ENCODE measurements at places on chromosomes 5 and 9.

GRCh38 chr5:17118631-17119030 lies 98.8 kb upstream of the BASP1 start:
- no peak for DNase-seq

- DNase-seq: no peak
Observed at GRCh38 chr5:179435181-179435580, 89.9 kb upstream of the ADAMTS2 start.

DNA sequence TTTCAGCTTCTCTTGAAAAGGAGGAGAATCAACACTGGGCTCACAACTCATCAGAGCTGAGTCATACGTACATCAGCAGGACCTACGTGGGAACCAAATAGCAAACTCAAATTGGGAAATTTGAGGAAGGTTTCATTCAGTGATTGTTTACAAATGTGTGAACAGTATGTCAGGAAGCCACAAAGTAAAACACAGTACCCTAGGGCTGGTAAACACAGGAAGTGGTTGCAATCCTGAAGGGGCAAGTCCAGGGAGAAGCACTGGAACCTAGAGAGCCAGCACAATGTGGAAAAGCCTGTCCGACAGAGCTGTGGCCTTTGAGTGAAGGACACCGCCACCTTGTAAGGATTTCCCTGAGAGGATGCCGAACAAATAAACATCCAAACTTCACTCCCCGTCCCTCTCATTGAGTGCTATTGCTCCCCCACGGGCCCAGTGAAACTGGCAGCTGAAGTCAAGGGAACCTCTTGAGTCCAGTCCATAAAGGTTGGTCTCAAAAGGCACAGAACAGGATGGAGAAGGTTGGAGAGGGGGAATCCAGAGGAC lies 26.7 kb upstream of the RICTOR start:
- DNase-seq: no peak

- DNase-seq: no peak
Observed at GRCh38 chr9:13213337-13213736, 66.2 kb downstream of the MPDZ start.

GRCh38 chr5:53265043-53265442 lies 155.5 kb upstream of the MOCS2 start:
- DNase-seq: no peak

GRCh38 chr5:136375920-136376319 lies 10.6 kb upstream of the TRPC7 start:
- DNase-seq: no peak

DNA sequence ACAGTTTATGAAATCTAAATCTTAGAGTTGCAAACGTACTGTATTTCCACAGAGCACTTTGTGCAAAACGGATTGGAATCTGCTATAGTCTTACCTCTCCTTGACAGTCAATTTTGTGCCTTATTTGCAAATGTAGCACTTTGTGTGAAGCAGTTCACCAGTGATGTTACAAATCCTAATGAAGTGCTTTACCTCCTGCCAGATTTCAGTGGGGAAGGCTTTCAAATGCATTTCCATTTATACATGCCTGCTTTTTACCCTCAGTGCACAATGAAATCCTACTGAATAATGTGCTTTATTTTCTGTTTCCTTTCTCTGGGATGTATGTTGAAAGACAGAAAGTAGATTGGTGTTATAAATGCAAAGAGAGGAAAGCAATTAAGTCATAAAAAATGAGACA lies 2141.6 kb upstream of the C9orf72 start:
- DNase-seq: no peak

DNA sequence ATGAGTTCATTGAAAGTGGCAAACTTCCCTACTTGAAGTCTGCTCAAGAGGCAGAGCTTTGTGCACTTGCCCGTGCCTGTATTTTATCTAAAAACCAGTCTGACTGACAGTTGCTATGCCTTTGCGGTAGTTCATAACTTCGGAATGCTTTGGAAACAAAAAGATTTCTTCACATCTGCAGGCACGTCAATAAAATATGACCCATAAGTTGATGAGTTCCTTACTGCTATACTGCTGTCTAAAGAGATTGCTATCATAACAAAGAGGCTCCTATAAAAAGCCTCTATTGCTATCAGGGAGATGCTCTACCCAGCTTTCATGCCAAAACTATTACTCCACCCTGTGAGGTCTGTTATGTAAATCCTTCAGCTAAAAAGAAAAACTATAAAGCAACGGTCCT lies 25.4 kb upstream of the RNF20 start:
- DNase-seq: no peak

DNA sequence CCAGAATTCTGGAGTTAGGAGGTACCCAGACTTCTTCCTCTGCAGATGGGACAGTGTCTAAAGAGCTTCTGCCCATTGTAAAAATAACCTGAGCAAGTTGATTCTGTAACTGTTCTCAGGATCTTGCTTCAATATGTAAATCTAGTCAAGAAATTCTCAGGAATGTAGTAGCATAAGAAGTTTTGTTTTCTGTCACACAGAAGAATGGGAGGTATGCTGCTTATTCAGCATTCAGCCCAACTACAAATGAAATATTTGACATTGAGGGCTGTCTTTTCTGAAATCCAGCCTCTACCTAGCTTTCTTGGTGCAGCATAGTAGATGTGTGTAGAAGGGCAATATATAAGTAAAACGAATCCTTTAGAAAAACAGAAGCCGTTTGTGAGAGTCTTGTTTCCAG lies 13.8 kb downstream of the MACIR start:
- DNase-seq: no peak

DNA sequence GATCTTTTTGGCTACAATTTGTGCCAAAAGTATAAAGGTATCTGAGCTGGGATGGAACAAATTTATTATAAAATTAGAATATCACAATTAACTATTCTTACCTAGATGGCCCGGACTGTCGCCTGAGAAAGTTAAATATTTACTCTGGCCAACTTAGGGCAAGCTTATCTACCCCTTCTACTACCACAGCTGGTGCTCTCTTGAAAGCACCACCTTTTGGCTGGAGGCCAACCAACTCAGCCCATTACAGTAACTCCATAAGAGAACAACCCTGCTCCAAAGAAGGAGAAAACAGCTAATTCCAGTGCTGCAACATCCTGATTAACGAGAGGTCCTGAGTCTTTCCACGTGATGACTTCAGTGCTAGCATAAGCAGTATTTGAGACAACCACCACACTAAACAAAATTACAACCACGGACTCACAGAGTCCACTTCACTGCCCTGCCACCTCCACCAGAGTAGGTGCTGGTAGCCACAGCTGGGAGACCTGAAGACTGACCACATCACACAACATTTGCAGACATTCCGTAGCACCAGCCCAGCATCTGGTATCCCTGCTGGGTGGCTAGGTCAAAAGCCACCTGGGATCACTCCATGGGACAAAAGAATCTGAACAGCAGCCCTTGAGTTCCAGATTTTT lies 43.2 kb downstream of the RGMB start:
- DNase-seq: no peak

DNA sequence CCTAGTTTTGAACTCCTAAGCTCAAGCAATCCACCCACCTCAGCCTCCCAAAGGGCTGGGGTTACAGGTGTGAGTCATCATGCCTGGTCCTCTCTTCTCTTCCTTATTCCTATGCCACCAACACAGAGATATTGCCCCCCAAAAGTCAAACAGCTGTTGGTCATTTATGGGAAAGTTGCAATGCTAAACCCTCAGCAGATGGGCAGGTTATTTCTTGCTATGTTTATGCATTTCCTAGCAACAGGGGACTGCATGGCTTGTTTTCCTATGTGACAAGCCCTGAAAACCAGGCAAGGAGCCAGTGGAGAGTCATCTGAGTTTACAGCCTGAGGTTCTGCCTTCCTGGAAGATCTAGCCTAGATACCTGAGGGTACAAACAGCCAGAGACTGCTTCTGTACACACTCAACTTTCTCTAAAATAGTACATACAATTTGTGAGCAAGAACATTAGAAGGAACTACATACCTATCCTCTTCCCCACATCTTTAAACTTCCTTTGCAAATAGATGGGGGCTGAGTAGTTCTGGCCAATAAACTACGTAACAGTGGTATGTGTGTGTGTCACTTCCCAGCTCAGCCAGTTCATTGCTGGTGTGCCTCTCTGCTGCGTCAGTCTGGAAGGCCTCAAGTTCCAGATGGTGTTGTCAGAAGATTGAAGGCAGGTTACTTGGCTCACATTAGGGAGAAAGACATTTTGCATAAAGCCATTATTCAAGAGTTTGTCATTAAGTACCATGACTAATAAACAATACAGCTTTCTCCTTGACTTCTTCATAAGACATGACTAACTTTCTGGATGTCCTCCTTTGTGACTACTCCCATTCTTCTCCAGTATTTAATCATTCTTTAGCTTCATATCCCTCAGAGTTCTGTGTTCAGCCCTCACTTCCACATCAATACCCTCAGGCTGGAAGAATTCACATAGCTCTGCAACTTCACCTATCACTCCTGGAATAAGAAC lies 65.3 kb downstream of the CSNK1A1 start:
- DNase-seq: no peak

GRCh38 chr5:113043491-113043931 lies 66.9 kb downstream of the DCP2 start:
- DNase-seq: no peak

- no peak for DNase-seq
Observed at GRCh38 chr9:21715408-21715807, 87.0 kb upstream of the MTAP start.

DNA sequence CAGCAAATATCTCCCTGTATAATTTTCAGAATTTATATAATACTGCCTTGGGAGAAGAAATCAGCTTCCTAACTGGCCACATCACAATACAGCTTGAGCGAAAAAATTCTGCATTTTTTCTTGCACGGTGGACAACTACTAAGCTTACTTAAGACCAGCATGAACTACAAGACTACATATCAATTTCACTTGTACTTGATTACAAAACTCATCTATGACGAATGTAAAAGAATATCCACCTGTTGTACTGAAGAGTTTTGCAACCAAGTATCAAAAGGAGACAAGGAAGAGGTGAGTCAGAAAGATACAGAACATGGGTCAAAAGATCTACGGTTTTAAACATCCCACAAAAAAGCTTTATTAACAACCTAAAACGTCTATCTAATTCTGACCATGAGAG lies 279.4 kb downstream of the BNC2 start:
- no peak for DNase-seq

DNA sequence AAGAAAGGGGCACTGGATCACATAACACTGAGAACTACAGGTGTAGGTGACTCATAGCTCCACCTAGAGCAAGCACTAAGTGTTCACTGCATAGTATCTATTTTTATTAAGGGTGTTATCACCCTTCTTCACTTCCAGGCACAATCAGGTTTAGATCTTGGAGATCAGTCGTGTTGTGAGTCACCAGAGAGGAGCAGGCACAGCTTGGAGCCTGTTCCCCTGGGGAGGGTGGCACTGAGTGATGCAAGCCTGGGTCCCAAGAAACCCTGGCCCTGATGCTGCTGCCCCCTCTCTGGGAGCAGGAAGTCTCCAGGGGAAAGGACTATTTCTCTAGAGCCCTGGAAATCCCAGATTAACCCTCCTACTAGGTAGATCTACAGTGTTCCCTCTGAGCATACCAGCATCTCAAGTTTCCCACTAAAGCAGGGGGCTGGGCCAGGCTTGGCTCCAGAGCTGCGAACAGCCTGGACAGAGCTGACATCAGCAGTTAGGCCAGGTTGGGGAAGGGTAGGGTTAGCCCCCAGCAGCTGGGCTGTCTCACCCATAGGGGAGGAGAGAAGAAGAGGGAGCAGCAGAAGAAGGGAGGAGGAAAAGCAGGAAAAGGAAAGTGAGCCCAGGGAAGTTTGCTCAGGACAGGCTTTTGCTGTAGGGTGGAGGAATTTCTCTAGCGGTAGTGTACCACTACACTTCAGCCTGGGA lies 28.1 kb upstream of the SPINK4 start:
- no peak for DNase-seq

Measured in stimulated activated CD4-positive, alpha-beta T cell treated with anti-CD3 and anti-CD28 coated beads, TNF-alpha, amount 100 ng/mL, for 1 hour (primary cell).